Kidney (tissue), 22 donors: ENCODE measurements at places on chromosomes 5 and 9.

DNA sequence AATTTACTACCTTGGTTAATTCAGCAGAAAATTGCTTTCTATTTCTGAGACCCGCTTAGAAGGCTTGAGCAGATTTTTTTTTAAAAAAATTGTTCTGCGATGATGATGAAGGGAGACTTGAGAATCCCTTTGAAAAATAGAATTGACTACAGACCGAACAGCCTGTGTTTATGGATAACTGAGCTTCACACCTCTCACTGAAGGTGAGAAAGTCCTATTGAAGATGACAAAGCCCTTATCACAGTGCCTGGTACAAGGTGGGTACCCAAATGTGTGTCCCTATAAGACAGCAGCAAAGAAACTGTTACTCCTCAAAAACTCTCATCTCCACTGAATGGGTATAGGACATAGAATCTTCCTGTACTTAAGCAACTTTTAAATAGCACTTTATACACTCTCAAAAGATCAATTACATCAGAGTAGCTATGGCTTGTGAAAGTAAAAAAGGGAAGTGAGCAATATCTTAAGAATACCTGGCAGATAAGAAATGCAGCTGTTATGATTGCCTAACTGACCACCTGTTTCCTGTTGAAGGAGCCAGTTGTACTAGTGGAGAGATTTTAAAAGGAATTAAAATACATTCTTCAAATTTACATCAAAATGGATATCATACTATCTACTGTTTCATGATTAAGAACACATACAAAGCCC is 419.7 kb downstream of the CHSY3 start:
- no peak for DNase-seq

DNA sequence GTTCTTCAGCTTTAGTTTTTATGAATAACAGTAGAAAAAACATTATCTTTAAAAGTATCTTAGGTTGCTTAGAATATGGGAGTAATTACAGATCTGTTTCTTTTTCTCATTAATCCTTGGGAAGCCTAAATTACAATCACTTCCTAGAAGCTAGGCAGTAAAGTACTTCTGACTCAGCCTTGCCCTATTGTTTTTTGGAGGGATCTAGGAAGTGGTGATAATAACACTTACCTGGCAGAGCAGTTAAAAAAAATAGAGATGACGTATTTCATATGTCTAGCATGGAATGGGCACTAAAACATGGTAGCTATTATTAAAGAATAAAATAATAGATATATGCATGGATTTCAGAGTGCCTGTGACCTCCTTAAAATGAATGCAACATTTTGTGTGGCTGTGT is 8.2 kb upstream of the FST start:
- no peak for DNase-seq

- no peak for DNase-seq
Measured at GRCh38 chr9:87125819-87126218, 178.5 kb upstream of the GAS1 start.

DNA sequence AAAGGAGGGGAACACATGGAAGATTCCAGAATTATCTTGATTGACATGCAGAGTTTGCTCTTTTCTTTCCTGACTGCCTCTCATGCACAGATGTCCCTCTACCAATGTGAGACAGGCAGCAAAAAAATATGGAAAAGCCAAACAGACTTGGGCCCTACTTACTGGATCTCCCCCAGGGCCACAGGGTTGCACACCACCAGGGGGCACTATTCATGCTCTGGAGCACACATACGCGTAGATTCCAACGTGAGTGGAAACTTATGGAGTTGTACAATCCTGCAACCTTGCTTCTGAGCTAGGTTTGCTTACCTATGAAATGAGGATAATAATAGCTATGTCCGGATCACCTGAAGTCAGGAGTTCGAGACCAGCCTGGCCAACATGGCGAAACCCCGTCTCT is 319.5 kb downstream of the ARHGEF28 start:
- DNase-seq, result no peak

GRCh38 chr5:129569295-129569694 is 109.2 kb downstream of the ADAMTS19 start:
- DNase-seq, result peak; percentile 8
